ENCODE measurements at places on chromosomes 1 and 21. TPM values are rescaled to one million over a fixed set of nuclear protein-coding genes. Genes with fewer than 3 reads are reported as not detected.
A peak's percentile ranks its signal among the peaks of the same experiment; 100 is the strongest.

- H3K27me3 ChIP-seq: no peaks in the 10 kb centered on the region
- H3K36me3 ChIP-seq: peaks cover 4% of the 10 kb centered on the region
- H3K4me3 ChIP-seq: no peak overlapping the region
- H3K27ac ChIP-seq: no peak overlapping the region
- no peak for DNase-seq
Measured at GRCh38 chr1:63414691-63415365, 47.4 kb downstream of the ALG6 start.

GRCh38 chr1:9494936-9495758 lies 44.1 kb upstream of the SLC25A33 start:
- peak; percentile 86 for DNase-seq
- peak overlapping the region; percentile 60 for H3K4me3 ChIP-seq
- H3K36me3 ChIP-seq: no peaks in the 10 kb centered on the region
- peaks cover 15% of the 10 kb centered on the region for H3K27me3 ChIP-seq

DNA sequence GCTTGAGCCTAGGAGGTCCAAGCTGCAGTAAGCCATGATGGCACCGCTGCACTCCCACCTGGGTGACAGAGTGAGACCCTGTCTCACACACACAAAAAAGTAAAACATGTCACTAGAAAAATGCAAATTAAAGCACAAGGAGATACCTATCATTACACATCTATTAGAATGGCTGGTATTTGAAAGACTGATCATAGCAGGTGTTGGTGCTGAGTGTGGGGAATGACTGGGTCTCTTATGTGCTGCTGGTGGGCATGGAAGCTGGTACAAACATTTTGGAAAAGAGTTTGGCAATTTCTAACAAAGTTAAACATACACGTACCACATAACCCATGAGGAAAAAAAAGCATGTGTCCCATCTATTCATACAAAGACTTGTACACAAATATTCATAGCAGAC lies 142.1 kb upstream of the ZBTB40 start:
- DNase-seq: peak; percentile 30
- H3K27ac ChIP-seq: no peak overlapping the region
- H3K36me3 ChIP-seq: no peaks in the 10 kb centered on the region
- H3K4me1 ChIP-seq: no peaks in the 10 kb centered on the region

- no peak for DNase-seq
- no peaks in the 10 kb centered on the region for H3K27me3 ChIP-seq
- no peaks in the 10 kb centered on the region for H3K36me3 ChIP-seq
- peak overlapping the region; percentile 94 for H3K27ac ChIP-seq
- H3K4me3 ChIP-seq: peak overlapping the region; percentile 18
- peaks cover 26% of the 10 kb centered on the region for H3K4me1 ChIP-seq
Measured at GRCh38 chr1:155307247-155307740, 1.4 kb upstream of the FDPS start.

Gene TTLL10
- not detected for total RNA-seq

Gene IGFN1
- total RNA-seq: 3.2 TPM

Gene PTPN14
- total RNA-seq: 142 TPM

Gene SPSB1
- total RNA-seq: 52.8 TPM

Data from osteocyte (in vitro differentiated cells).